HepG2 (cell line): ENCODE measurements at places on chromosomes 13 and 19. TPM values are rescaled to one million over a fixed set of nuclear protein-coding genes. Genes with fewer than 3 reads are reported as not detected.

PPM1N gene
- total RNA-seq, result 0.31 and 0.67 TPM in 2 replicates

DNA sequence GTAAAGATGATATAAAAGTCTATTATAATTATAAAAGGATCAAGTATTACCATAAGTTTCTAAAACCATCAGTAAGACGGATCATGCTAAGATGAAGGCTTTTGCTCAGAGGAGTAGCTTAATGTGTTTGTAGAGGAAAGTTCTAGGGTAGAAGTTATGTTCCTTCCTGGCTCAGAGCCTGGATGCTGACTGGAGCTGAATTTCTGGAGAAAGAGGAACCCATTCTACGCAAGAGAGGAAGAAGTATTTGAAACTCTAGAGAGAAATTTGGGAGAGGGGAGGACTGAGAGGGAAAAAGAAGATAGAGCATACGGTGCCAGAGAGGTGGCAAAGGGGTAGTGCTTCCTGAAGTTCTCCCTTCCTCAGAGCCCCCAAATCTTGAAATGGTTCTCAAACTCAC lies 51.4 kb upstream of the SGCG start:
- DNase-seq, result no peak
- no peaks in the 10 kb centered on the region for H3K36me3 ChIP-seq
- H3K4me1 ChIP-seq, result no peaks in the 10 kb centered on the region
- H3K27me3 ChIP-seq, result no peaks in the 10 kb centered on the region
- no peak overlapping the region for H3K27ac ChIP-seq
- no peak overlapping the region for H3K4me3 ChIP-seq

DNA sequence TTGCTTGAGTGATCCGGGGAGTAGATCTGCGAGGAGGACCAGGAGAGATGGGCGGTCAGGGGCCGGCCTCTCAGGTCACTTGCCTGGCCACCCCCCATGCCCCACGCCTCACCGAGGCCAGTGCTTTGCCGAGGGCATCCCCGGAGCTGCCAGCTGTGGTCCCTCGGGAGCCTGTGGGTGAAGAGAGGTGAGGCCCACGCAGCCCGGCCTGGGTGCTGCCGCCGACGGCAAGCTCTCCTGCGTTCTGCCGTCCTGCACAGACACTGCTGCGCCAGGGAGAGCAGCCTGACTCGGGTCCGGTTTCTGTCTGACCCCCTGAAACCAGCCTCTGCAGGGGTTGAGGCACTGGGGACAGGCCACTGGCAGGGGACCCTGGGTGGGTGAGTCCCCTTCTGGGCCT lies 15.8 kb upstream of the UQCR11 start:
- no peak for DNase-seq
- H3K27ac ChIP-seq, result no peak overlapping the region
- H3K36me3 ChIP-seq, result peaks cover 41% of the 10 kb centered on the region; the same call in 2 of the 3 replicates

GRCh38 chr13:22050951-22051563 lies 380.2 kb downstream of the FGF9 start:
- H3K36me3 ChIP-seq, result no peaks in the 10 kb centered on the region
- H3K27me3 ChIP-seq, result no peaks in the 10 kb centered on the region
- no peak for DNase-seq
- peaks cover 19% of the 10 kb centered on the region for H3K4me1 ChIP-seq
- no peak overlapping the region for H3K4me3 ChIP-seq
- no peak overlapping the region for H3K27ac ChIP-seq

DNA sequence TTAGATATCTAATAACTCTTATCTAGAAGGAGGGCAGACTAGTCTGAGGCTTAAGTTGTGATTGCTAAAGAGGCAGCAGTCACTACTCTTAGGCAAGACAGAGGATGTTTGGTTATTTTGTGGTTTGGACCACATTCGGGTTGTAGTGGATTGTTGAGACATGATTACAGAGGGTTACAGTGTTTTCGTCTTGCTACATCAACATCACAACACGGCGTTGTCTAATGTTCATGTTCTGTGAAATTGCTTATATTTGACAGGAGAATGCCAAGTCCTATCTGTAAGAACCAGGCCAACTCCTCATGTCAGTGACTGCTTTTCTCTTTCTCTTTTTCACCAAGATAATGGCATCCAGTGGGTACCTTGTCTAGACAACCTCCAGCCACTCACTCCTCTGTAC lies 16.8 kb upstream of the TM9SF2 start:
- DNase-seq, result no peak
- no peaks in the 10 kb centered on the region for H3K36me3 ChIP-seq
- H3K27me3 ChIP-seq, result no peaks in the 10 kb centered on the region
- no peaks in the 10 kb centered on the region for H3K4me1 ChIP-seq
- H3K4me3 ChIP-seq, result no peak overlapping the region

DNA sequence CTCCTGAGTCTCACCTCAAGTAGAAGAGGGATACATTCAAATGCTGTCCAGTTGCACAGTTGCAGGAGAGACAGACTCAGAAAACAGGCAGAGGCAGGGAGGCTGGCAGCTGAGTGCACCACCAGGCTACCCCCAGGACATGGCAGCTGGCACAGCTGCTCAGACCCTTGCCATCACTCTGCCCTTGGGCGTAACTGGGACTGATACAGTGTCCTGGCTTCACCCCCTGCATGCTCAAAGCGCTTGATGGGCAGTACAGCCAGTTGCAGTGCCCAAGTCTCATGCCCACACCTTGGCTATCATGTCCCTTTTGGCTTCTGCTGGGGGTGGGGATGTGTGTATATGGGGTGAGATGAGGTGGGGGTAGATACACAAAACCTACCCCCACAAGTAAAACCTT lies 5.5 kb upstream of the PEPD start:
- H3K36me3 ChIP-seq, result no peaks in the 10 kb centered on the region
- no peak overlapping the region for H3K27ac ChIP-seq
- H3K27me3 ChIP-seq, result peaks cover 41% of the 10 kb centered on the region; the same call in 2 of the 3 replicates
- no peak overlapping the region for H3K4me3 ChIP-seq
- peaks cover 24% of the 10 kb centered on the region for H3K4me1 ChIP-seq
- no peak for DNase-seq

DNA sequence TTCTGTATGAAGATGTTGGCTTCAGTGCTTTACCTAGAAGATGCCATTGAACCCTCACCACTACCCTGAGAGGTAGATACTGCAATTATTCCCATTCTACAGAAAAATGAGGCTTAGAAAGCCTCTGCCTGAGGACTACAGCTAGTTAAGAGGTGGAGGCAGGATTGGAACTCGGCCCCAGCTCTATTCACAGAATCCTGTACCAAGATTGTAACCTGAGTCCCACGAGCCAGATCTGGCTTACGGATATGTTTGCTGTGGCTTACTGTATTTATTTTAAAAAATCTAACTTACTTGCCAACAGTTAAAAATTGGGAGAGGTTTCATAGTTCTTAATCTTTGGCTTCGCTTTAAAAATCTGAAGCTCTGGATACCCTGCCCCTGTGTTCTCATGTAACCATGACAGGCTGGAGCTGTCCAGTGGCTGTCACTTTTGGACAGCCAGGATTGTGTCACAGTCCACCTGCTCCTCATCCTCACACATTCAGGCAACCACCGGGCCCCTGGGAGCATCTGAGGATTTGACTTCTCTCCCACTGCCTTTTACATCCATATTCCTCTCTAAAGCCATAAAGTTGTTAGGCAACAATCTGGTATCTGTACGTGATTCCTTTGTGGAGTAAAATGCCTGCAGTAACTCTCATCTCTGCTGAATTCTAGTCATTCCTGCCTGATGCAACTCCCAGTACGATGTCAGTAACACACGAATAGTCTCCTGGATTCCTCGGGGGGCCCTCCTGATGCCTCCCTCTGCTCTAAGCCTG lies 160.8 kb upstream of the SERP2 start:
- H3K27ac ChIP-seq, result no peak overlapping the region
- no peaks in the 10 kb centered on the region for H3K36me3 ChIP-seq
- H3K27me3 ChIP-seq, result no peaks in the 10 kb centered on the region
- no peak for DNase-seq

DNA sequence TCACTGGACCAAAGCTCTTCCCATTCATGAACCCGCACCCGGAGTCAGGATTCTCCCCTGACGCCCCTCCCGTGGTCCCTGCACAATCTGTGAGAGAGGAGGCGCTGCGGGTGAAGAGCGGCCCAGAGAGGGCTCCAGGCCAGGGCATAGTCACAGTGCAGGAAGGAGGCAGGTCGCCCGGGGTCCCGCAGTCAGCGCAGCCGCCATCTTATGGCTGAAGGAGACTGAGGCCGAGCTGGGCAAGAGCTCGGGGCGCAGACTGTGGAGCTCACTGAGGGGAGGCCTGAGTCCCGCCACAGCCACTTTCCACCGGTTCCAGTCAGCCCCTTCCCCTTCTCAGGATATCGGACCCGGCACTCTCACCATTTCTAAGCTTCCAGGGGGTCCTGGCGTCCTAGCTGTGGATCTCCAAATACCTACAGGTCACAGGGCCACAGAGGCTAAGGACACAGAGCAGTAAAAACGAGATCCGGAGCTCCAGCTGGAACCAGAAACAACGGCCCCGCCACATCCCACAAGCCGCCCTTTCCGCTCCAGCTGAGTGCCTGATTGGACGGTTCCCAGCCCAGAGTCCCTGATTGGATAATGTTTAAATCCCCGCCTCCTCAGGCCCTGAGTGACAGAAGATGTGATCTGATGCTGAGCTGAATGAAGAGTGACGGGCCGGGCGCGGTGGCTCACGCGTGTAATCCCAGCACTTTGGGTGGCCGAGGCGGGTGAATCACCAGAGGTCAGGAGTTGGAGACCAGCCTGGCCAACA lies at the start of gene ZNF99:
TSS of gene ZNF99 (minus strand) at position 501 of the 760 bp plus-strand sequence. CDS start at position 366, 135 bp downstream.
- no peaks in the 10 kb centered on the region for H3K27me3 ChIP-seq
- no peak within 1 kb of the TSS for H3K4me3 ChIP-seq
- no peak for DNase-seq
- H3K27ac ChIP-seq, result no peak within 1 kb of the TSS

S1PR5 gene
- not detected in 2 replicates for total RNA-seq

KLK3 gene
- total RNA-seq, result not detected in 2 replicates

SYNGR4 gene
- total RNA-seq, result not detected in 2 replicates
